ENCODE measurements at places on chromosomes 12 and 14.

GRCh38 chr12:52323001-52323400 is 1.8 kb upstream of the KRT83 start:
- no peak for DNase-seq

DNA sequence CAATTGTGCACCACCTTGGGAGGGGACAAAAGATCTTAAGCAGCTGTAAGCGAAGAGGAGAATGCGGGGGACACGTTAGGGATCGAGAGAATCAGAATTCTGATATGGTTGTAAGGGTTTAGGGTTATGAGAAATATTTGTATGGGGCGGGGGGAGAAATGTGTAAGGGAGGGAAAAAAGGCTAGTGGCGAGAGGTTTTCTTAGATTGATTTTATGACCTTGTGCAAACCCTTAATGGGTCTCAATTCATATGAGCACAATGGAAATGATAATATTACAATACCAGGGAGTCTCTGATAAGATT is 396 bp downstream of the NDUFA9 start:
- no peak for DNase-seq

DNA sequence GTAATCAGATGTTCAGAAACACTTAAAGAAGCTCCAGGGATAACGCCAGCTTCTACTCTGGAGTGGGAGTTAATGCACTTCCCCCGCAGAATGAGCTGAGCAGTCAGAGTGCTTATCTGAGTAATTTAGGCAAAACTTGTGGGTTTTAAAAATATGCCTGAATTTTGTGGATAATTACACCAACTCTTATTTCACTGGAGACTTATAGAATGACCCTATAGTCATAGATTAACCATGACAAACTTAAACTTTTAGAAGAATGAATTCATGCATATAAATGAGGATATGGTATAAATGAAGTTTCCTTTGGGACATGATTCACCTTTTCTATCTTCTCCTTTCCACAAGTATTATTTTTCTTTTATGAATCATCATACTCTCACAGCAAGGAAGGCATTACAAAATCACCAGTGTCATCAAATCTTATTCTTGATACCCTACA is 241.1 kb upstream of the FBXO33 start:
- DNase-seq = no peak

DNA sequence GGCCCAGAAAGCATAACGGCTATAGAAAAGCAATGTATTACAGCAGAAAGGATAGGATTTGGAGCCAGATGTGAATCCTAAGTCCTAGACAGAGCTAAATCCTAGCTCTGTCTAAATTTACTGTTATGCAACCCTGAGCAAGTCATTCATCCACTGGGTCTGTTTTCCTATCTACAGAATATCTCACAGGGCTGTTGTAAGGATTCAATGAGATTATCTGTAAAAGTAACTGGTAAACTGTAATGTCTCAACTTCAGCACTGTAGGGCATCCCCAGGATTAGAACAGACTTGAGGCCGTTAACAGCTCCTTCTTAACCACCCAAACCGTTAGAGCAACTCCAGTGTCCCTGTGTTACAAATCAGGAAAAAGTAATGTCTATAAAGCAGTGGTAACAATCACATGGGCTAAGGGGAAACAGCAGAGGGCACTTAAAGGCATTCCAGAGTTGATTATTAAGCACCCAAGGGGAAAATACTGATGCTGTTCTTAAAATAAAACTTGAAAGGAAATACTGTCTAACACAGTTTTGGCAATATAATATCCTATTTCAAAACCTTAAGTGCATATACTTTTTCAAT is 10.1 kb downstream of the GMFB start:
- no peak for DNase-seq

DNA sequence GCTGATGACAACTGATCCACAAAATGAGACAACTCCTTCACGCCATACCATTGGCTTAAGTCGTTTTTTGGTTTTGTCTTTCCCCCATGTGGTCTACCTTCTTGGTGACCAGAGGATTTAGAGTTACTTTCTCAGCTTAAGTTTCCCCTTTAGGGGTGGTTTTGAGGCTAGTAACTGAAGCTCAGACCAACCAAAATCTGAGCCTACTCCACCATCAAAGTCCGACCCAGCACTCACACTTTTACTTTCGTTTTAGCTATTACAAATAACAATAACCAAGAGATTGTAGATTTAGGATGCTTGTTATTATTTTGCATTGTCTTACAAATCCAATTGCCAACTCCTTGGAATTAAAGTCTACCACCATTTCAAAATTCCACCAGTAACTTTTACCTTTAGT is 130.6 kb upstream of the MDM1 start:
- no peak for DNase-seq

GRCh38 chr12:68623984-68624383 is 13.3 kb downstream of the RAP1B start:
- no peak for DNase-seq

GRCh38 chr12:97456571-97457188 is 5.9 kb upstream of the RMST start:
- DNase-seq = no peak

- DNase-seq = no peak
Observed at GRCh38 chr12:30989754-30990153, 63.2 kb downstream of the TSPAN11 start.

GRCh38 chr12:26833743-26834490 is 923 bp upstream of the ITPR2 start:
- DNase-seq = no peak

- DNase-seq = no peak
Observed at GRCh38 chr14:91125271-91125660, 11.4 kb downstream of the DGLUCY start.

DNA sequence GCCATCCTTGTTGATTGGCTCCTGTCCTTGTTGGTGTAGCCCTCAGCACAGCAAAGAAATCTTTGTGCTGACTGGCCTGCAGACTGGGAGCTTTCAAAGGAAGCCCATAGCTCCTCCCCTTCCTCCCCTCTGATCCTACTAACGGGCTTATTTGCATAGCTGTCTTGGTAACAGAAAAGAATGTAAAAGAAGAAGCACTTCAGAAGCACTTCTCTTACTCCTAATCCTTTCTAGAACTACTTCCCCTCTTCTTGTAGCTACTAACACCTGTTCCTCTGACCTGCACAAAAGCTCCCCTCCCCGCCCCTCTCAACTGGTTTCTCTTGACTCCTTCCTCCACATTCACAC is 14.3 kb upstream of the RIC8B start:
- DNase-seq = no peak

DNA sequence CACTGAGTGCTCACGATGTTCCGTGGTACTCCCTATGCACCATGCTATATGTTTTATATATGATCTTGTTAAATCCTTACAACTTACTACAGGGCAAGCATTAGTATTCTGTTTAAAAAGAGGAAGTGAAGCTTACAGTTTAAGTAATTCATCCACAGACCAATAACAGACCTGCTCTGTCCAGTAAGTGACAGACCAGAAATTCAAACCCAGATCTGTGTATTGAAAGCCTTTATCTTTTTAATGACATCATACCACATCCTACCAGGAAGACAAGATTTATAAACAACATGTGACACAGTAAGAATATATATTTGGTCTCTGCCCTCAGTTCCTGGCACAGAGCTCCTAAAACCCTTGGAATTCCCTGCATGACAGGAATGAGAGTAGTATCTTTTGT is 206.5 kb downstream of the STXBP6 start:
- DNase-seq = no peak

DNA sequence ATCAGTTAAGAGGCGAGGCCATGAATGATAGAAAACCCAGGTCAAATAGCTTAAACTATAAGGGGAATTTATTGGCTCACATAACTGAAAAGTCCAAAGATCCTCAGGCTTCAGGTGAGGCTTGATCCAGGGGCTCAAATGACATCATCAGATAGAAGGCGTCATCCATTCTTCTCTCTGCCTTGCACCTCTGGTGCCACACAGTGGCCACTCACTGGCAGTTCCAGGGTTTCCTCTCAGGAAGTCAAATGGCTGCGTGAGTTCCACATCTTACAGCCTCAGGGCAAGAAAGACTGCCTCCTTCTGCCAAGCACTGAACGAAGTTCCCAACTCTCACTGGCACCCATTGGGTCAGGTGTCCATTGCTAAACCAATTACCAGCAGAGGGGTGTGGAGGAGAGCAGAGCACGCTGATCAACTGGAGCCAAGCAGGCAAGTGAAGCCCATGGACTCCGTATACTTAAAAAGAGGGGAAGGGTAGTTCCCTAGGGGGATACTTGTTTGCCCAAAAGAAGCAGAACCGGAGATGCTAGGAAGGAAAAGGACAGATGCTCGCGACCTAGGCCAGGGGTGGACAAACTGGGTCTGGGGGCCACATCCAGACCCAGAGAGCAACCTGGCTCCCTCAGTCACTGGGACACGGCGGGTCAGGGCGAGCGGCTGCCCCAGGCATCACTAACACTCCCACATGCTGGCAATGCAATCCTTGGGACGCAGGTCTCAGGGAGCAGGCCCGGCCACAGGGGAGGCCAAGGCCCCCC is 69.3 kb downstream of the SERPINA3 start:
- no peak for DNase-seq

GRCh38 chr12:79344855-79345847 is 345.6 kb downstream of the PAWR start:
- DNase-seq = no peak

DNA sequence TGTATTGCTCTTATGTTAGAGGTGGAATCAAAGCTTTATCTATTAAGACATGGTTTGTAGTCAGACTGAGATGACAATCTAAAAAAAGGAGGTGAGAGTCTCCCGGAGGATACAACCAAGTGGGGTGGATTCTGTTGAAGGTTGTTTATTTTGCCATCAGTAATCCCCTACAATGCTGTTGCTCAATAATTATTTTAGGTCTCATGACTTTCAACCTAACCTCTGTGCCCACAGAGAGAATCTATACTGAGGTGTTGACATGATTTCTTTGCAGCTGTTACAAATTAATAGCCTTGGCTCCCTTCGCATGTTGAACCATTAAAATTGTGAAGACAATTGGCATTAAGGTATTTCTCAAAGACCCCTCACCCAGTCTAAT is 28.7 kb upstream of the FOS start:
- DNase-seq = no peak

- DNase-seq = no peak
Observed at GRCh38 chr14:50820786-50821509, 10.0 kb downstream of the NIN start.

- DNase-seq = no peak
Observed at GRCh38 chr14:71487449-71487848, 444.8 kb upstream of the RGS6 start.

- DNase-seq = no peak
Observed at GRCh38 chr12:109951751-109952150, 44.4 kb downstream of the GIT2 start.

DNA sequence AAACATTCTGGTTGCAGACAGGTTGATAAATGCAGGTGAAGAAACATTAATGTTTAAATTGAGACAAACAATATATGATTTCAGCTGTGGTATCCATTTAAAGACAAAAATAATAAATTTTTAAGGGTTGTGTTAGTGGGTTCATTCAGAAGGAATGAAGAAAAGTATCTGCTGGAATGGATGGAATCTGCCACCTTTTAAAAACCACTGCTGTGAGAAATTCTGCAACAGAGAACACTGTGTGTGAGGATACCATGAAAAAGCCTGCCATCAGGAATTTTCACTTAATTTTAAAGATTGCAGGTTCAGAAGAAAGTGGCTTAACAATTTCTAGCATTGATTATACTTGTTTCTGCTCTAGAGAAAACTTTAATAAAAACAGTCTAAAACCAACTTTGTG is 184.6 kb upstream of the SOX5 start:
- DNase-seq = no peak

GRCh38 chr12:27866373-27867101 is 86.5 kb upstream of the MANSC4 start:
- DNase-seq = no peak

- no peak for DNase-seq
Observed at GRCh38 chr14:58919217-58919616, 269.2 kb upstream of the DAAM1 start.

- no peak for DNase-seq
Observed at GRCh38 chr14:102558556-102558955, 33.9 kb upstream of the RCOR1 start.

DNA sequence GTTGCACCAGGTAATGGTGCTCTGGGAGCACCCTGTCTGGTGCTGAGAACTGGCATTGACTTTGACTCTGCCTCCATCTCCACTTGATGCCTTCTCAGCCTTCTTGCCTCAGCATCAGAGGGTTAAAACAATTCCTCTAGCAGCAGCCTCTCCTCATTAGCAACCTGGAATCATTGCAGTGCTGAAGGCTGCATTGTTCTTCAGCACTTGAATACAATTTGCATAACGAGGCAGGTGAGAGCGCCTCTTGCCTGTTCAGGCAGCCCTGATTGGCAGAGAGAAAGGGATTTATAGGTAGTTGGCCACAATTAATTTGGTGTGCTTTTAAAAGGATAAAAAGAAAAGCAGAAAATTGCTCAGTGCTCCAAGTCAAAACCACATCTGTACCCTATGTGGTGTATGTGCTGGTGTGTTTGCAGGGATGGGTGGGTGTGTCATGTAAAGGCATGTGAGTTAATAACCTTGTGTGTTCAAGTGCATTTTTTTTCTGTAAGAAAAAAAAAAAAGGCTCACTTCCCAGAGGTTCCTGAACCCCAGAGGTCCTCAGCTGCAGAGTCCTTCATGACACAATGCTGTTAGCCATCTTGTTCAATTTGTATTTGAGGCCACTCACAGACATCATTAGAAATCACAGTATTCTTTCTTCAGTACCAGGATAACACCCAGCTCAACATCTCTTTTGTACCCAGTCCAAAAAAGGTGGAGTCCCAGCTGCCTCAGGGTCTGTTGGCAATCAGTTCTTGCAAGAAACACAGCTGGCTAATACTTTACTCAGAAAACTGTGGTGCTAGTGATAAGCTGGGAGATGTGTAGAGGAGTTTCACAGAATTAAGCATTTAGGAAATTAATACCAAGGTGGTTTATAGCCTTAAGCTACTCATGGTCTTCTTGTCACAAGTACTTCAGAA is 385.6 kb downstream of the GRIN2B start:
- DNase-seq = no peak

GRCh38 chr12:74321381-74321780 is 216.3 kb upstream of the ATXN7L3B start:
- DNase-seq = no peak

DNA sequence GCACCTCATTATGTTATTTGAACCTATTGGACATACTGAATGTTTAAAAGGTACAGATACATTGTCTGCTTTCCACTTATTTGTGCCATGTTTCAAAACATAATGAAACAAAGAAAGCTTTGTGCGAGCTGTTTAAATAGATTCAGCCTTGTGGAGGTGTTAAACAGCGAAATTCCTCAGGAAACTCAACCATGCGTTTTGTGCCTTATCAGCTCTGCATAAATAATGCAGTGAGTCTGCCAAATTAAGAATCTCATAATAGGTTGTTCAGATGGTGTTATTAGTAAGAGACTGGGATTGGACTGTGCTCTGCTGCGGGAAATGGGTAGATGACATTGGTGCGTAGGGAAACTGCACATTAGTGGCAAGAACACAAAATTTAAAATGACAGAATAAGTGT is 163.7 kb upstream of the CLEC14A start:
- DNase-seq = no peak

- no peak for DNase-seq
Observed at GRCh38 chr12:25960143-25960542, 1.7 kb downstream of the RASSF8 start.

GRCh38 chr14:41878321-41878720 is 271.6 kb downstream of the LRFN5 start:
- no peak for DNase-seq

Data from vagina (tissue), 2 donors.